ENCODE measurements at places on chromosomes 3 and 15.

DNA sequence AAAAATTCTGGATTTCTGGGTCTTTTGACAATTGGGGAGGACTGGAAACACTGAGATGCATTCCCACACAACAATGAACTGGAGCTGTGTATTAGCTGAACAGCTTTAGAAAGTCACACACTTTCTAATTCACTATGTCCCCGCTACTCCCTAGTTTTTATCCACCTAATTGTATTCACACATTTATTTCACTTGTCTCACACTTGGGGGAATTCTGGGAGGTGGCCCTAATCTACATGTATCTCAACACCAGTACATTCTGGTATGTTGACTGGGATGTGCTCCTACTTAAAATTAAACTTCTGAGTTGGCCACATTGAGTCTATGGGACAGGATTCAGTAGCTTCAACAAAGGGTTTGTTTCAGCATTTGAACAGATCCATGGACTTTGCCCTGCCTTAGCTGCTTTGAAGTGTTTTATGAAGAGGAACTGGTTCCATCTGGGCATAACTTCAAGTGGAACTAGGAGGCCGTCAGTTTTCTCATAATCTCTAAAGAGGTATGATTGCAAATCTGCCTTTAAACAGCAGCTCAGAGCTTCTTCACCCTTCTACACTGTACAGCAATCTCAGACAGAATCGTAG, 106.5 kb upstream of the CMC1 start:
- no peak for DNase-seq

DNA sequence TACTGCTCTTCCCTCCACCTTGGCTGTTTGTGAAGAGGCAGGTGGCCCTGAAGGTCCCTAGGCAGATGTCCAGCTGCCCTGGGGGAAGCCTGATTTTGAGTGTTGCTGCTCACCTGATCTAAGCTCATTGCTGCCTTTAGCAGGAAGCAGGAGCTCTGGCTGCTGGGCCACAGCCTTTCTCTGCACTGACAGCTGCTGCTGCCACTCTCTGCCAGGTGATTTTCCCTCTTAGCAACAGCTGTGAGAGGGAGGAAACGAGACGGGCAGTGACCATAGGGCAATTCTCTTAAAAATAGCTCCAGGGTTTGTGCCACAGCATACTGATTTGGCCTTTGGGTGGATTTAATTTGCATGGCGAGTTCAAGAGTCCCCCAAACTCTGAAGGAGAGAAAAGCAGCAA, 415.8 kb upstream of the SEMA6D start:
- DNase-seq, result no peak

GRCh38 chr15:26667222-26667988, 105.5 kb downstream of the GABRB3 start:
- no peak for DNase-seq

DNA sequence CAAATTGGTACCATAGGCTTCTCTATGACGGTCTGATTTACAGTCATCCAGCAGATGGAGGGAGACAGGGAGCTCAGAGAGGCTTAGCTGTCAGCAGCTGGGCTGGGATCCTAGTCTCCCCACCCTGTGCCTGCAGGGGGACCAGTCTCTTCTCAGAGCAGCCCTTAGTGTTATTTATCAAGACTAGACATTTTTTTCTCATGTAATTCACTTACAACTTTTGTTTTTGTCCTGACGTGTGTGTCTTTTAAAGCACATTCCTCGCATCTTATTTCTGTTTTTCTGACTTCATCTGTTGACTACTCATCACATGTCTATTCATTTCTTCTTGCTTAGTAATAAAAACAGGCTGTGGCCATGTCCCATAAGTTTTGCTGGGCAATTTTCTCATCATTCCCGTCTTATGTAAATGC, 116.1 kb downstream of the KLF13 start:
- DNase-seq, result no peak

DNA sequence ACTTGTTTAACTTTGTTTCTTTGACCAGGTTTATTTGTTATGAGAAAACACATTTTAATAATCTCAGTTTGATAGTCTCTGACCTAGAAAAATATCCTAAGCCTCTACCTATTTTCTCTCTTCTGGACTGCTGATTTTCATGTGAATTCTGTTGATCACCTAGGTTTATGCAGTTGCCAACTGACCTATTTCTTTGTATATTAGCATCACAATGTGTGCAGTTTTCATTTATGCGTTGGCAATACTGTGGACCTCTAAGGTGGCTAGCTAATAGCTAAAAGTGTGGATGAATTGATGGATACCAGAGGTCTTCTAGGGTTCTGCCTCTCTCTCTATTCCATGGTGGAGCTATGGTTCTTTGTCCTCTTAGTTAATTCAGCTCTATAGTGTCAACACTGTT, 72.1 kb downstream of the LRRC49 start:
- no peak for DNase-seq

DNA sequence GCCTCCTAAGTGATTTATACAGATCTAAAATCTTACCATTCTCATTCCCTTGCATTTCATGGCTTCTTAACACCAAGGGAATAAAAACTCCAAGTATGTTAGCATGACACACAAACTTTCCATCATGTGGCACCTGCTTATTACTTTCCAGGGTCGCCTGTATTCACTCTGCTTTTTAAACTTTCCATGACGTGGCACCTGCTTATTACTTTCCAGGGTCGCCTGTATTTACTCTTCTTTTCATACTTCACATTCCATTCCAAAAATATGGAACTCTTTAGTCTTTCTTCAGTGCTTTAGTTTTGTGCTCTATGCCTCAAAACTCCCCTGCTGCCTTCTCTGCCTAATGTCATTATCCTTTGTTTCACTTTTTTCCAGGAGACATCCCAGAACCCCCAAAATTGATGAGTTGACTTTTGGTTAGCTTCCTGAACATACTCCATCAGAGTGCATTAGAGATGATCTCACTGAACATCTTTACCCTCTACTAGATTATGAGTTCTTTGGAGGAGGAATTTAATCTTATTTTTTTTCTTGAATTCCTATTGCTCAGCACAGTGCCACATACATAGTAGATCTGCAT, 47.0 kb downstream of the CALML4 start:
- DNase-seq, result no peak

DNA sequence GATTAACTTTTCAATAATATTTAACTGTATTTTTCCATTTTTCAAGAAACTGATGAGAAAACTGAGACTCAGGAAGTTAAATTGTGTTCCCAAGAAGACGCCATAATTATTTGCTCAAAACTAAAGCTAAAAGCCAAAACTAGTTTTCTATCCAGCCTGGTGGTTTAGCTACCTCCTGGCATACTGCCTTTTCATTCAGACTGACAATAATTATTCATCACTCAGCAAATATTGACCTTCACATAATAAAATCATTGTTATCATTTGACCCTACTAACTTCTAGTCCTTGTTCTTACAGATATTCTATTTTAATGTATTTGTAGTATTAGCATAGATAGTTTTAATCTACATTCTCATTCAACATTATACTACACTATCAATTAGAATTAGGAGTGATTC, 210.6 kb upstream of the GADL1 start:
- DNase-seq, result no peak

DNA sequence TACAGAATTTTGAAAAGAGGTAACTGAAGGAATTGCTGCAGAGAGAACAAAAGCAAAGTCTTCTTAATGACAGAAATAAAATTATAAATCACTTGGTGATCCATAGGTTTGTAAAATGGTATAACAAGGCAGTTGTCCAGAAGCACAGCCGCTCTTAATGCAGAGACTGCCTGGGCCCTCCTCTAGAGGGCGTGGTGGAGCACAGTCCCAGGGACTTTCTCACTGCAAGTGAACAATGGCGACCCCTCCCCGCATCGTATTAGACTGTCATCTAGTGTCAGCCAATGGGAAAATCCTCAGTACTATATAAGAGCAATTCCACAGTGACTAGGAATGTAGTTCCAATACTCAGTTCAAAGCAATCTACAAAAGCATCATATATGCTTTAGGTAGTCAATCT, 26.4 kb upstream of the ZBED2 start:
- peak; percentile 20 for DNase-seq

DNA sequence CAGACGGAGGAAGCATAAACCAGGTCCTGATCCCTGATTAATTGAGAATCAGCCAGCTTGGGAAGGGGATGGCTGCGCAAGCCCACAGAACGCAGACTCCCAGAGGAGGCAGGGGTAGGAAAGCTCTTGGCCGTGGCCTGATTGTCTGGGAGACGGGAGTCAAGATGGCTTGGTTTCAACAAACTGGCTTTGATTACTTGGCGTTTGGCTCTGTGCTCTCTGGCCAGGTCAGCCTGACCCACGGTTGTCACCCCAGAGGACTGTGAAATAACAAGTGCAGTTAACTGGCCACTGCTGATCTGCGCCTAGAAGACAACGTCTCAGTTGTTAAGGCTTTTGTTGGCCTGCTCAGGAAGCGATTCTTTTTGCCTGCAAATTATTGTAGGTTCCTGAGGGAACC, 387.0 kb upstream of the PROK2 start:
- no peak for DNase-seq

DNA sequence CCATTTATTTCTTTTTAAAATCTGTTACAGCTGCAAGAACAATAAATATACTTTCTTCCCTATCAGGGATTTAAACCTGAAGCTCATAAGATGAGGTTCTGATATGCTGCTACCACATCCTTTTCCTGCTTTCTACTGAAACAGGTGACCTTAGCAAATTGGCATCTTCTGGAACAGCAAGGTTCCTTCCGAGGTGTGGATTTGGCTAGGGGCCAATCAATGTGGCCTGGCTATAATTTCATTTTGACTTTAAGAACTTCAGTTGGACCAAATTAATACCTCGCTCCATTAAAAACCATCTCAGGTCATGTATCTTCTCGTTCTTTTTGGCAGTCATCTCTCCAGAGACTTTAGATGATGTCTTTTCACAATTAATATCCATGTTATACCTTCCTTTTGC, 53.4 kb upstream of the C3orf80 start:
- DNase-seq, result no peak

DNA sequence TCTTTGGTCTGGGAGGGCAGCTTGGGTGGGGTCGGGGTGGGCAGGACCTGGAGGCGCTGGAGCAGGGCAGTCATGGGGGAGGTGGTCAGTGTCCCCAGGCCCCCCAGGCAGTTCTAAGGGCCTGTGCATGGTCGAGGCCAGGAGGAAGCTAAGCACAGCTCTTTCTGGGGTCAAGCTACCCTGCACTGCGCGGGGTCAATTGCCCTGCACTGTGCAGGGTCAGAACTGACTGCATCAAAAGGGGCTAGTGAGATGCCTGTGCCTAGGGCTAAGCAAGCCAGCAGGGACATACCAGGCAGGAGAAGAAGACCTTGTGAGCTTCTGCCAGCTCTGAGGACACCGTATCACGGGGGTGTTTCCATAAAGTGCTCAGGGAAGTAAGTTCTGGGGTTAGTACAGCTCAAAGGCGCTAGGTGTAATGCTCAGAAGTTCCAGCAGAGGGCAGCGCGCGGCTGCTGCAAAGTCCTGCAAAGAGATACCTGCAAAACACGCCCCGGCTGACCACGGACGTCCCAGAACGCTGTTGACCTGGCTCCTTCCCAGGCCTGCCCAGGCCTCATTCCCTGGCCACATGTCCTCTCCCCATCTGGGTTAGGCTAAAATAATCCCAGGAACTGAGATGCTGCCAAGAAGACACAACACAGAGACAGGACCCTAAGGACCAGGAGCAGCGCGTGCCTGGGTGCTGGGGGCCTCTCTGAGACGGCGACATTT, 18.8 kb upstream of the IQSEC1 start:
- peak; percentile 82 for DNase-seq

GRCh38 chr15:92023965-92024364, 170.5 kb downstream of the SLCO3A1 start:
- DNase-seq, result no peak

- no peak for DNase-seq
Measured at GRCh38 chr3:161977063-161977462, 480.5 kb downstream of the OTOL1 start.

GRCh38 chr3:184716622-184717398, 4.9 kb upstream of the MAGEF1 start:
- DNase-seq, result no peak

- no peak for DNase-seq
Measured at GRCh38 chr15:70613271-70613670, 150.1 kb downstream of the UACA start.

GRCh38 chr15:55742498-55742926, 440 bp downstream of the PRTG start:
- DNase-seq, result no peak

GRCh38 chr15:37104424-37104981, 4.2 kb upstream of the MEIS2 start:
- no peak for DNase-seq

DNA sequence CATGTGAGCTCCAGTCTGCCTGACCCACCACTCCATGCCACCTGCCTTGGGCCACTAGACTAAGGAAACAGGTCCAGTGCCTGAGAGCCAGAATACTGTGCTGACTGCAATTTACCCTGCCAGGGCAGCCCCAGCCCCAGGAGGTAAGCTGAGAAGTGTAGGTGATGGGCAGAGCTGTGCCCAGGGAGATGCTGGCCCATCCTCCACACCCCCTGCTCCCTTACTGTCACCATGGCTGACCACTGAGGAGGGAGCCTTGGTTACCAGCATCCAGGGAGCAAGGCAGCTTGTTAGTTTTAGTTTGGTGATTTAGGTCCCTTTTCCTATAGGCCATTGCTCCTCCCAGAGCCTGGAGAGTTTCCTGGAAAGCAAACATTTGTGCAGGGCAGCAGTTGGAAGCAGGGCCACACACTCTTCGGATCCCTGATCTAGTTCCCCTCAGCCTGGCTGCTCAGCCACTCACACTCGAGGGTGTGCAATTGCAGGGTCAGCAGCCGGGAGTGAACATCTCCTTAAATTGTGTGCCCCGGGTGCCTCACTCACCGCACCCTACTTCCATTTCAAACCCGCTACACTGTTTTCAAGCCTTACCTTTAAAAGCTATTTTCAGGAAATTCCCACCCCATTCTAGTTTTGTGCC, 2.0 kb downstream of the GALNT15 start:
- no peak for DNase-seq

DNA sequence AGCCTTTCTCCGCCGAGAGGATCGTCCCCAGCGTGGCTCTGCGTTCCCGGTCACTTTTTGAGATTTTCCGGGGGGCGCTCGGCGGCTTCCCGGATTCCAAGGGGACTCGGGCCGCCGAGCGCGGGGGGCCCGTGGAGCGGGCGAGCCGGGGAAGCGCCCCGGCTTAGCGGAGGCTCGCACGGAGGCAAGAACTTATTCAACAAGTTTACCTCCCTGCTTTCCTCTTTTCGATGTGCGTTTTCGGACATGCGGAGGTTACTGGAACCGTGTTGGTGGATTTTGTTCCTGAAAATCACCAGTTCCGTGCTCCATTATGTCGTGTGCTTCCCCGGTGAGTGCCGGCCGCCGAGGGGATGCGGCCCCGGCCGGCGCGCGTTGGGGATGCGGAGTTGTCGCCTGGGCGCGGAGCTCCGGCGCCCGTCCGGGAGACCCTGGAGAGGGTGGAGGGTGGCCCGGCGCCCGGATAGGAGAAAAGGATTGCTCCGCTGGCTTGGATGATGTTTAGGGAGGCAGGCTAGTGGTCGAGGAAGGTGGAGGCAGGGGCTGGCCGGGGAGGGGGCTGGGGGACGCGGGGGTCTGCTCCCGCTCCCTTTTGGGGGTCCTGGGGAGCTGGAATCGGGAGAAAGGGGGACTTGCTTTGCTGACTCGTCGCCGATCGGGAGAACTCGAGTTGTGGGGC, 810 bp downstream of the PTPRG start:
- no peak for DNase-seq

GRCh38 chr3:50444782-50445181, 58.7 kb downstream of the CACNA2D2 start:
- DNase-seq, result no peak

All from CD4-positive, alpha-beta T cell treated with Interleukin-15 for 4 hours (primary cell).